CD4-positive, alpha-beta T cell treated with Interleukin-21 for 1 hour (primary cell): ENCODE measurements at places on chromosomes 7 and 10.

DNA sequence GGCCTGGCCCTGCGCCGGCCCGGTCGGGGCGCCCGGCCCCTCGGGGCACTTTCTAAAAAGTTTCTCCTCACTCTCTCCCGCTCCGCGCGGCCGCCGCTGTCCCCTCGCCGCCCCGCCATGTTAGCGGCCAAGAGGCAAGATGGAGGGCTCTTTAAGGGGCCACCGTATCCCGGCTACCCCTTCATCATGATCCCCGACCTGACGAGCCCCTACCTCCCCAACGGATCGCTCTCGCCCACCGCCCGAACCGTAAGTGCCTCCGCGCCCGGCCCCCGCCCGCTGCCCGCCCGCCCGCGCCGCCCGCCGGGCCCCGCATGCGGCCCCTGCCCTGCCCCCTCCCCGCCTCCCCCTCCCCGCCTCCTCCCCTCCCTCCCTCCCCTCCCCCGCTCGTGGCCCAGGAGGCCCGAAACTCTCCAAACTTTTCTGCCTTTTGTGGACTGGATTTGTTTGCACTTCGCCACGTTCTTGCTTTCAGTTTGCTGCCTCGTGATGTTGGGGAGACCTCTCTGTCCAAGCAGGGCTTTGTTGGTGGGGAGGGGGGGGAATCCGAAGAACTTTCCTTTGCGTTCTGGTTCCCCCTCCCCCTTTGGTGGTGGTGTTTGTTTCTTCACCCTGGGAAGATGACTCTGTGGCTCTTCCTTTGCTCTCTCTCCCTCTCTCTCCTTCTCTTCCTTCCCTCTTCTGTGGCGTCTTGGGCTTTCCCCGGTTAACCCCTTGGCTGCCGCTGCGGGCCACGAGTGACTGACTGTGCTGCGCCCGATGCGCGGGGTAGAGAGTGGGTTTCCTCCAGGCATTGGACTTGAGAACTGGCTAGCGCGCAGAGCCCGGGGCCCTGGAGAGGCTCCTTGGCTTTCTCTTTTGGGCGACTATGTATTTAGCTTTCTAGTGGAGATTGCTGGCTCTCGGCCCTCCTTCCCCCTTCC is 1.6 kb downstream of the TCF7L2 start:
- peak; percentile 56 for DNase-seq

- DNase-seq, result no peak
Measured at GRCh38 chr10:63466144-63466935, 563 bp upstream of the JMJD1C start.

DNA sequence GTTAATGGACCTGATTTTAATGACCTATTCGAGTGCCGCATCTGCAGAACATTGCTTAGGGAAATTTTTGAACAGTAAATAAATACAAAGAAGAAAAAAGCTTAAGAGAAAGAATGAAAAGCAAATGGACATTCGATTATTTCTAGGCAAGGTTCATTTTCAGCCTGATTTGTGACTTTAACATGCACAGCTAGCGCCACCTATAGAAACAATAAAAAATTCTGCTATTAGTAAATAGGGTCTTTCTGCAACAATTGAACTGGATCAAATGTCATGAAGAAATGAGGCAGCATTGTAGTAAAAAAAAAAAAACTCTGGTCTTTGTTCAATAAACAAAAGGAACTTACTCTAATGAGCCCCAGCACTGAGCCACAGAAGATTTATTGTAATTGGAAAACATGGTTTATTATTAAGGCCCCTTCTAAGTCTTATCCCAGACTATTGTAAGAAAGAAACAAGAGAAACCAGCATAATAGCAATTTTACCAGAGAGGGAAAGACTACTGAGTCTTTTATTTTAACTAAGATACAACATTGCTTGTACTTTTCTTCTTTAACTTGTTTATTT is 41.4 kb upstream of the GHITM start:
- no peak for DNase-seq

- DNase-seq, result peak; percentile 67
Measured at GRCh38 chr10:73413108-73413527, 740 bp downstream of the ANXA7 start.

DNA sequence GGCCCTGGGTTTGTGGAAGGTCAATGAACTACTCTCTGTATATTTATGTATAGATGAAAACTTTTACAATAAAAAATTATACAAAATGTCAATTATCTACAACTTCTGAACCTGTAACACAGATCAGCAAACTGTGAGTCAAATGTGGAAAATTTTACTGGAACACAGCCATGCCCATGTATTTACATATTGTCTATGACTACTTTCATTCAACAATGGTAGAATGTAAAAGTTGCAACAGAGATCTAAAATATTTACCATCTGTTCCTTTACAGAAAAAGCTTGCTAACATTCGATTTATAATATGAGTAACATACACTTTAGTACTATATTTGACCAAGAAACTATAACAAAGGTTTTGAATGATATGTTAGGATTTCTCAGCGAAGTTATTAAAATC is 481.6 kb downstream of the PARD3 start:
- DNase-seq, result no peak

GRCh38 chr7:91352091-91352490 is 87.9 kb downstream of the FZD1 start:
- no peak for DNase-seq

GRCh38 chr7:65910237-65910636 is 37.4 kb downstream of the VKORC1L1 start:
- DNase-seq, result no peak

- no peak for DNase-seq
Measured at GRCh38 chr7:123643495-123644441, 11.9 kb upstream of the LMOD2 start.

DNA sequence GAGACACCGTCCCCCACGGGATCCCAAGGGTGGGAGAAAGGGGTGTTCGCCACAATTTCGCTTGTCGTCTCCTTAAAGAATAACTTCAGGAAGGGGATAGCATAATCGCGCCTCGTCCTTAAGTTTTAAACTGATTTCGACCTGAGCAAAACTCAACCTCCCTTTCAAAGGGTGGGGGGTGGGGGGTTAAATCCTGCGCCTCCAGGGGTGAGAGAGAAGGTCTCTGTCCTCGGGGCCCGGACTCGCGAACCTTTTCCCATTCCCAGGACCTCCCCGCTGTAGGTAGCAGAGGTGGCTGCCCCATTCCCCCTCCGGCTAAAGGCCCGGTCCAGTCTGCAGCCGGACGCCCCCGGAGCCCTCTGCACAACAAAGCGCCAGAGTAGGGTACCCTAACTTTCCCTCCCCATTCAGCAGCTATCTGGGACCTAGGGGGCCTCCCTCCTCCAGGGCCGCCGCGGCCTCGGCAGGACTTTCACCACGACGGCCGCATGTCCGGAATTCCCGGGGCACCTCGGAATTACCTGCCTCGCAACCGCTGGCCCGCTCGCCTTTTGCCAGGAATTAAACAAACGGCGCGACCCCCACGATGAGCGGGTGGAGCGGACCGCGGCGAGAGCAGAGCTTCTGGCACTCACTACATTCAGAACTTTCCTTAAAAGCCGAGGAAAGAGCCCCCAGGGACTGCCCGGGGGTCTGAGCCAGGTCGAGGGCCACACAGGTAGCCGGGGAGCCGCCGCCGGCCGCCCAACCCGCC is 1.7 kb downstream of the CDK6 start:
- no peak for DNase-seq

- no peak for DNase-seq
Measured at GRCh38 chr10:115801992-115802391, 471.0 kb downstream of the GFRA1 start.

GRCh38 chr10:102538811-102539210 is 35.0 kb downstream of the SUFU start:
- DNase-seq, result no peak
